ENCODE measurements at places on chromosomes 4 and X. TPM values are rescaled to one million over a fixed set of nuclear protein-coding genes. Genes with fewer than 3 reads are reported as not detected.

Gene FGFR3
- total RNA-seq, result 0.17 TPM

Gene DKK2
- 0.44 TPM for total RNA-seq

DNA sequence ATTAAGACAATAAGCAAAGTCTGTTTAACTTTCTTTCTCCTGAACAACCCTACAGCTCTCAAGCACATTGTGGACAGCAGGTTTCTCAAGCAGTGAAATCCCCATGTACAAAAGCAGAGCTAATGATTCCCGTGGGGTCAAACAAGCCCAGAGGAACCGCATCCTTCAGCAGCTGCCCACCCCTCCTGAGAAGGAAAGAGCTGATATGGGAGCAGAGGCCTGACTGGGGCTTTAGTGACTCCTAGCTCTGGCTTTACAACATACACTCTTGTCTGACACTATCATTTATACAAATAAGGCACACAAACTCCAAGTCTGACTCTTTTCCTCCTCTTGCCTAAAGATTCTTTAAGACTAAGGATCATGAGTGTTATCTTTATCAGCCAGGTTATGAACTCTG is 32.8 kb downstream of the HDAC8 start:
- peaks cover 12% of the 10 kb centered on the region for H3K4me1 ChIP-seq
- no peaks in the 10 kb centered on the region for H3K36me3 ChIP-seq
- DNase-seq, result no peak
- H3K27ac ChIP-seq, result no peak overlapping the region
- H3K27me3 ChIP-seq, result no peaks in the 10 kb centered on the region
- no peak overlapping the region for H3K4me3 ChIP-seq

- no peak overlapping the region for H3K27ac ChIP-seq
- no peak for DNase-seq
- H3K36me3 ChIP-seq, result no peaks in the 10 kb centered on the region
- H3K4me3 ChIP-seq, result no peak overlapping the region
- H3K27me3 ChIP-seq, result no peaks in the 10 kb centered on the region
- H3K4me1 ChIP-seq, result peaks cover 4% of the 10 kb centered on the region
These were observed 524.7 kb downstream of the SPRY1 start for GRCh38 chr4:123921339-123921738.

DNA sequence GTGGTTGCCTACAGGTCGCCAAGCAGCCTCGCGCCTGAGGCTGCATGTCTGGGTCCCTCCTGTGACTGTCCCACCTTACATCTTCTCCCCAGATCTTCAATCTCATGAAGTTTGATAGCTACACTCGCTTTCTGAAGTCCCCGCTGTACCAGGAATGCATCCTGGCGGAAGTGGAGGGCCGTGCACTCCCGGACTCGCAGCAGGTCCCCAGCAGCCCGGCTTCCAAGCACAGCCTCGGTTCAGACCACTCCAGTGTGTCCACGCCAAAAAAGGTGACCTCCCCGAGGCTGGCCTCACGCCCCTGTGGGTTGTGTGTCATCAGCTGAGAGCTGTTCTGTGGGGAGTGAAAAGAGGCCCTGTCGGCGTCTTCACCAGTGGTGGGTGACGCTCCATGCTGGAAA is 24.9 kb upstream of the HGFAC start:
- no peak for DNase-seq
- H3K4me3 ChIP-seq, result no peak overlapping the region
- H3K36me3 ChIP-seq, result peaks cover 37% of the 10 kb centered on the region

GRCh38 chr4:40455340-40455902 is 120.3 kb downstream of the CHRNA9 start:
- H3K27ac ChIP-seq, result no peak overlapping the region

Gene PRR32
- not detected for total RNA-seq

Gene PASD1
- not detected for total RNA-seq

- no peak overlapping the region for H3K27ac ChIP-seq
- H3K36me3 ChIP-seq, result no peaks in the 10 kb centered on the region
- no peak overlapping the region for H3K4me3 ChIP-seq
- no peaks in the 10 kb centered on the region for H3K27me3 ChIP-seq
These were observed 219.2 kb downstream of the KIT start for GRCh38 chr4:54877006-54877405.

DNA sequence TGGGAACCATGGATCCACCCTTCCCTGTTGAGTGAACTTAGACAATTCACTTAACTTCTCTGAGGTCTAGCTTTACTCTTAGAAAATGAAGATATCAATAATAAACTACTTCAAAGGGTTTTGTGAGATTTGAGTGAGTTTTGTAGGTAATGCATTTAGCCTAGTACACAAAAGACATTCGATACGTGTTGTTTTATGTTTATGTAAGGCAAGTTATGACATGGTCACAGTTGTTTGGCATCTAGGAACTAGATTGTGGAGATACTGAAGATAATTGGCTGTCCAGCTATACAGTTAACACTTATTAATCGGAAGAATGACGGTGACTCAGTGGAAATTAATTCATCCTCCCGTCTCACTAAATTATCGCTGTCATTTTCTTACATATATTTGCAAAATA is 1781.1 kb upstream of the TENM3 start:
- H3K4me1 ChIP-seq, result no peaks in the 10 kb centered on the region
- H3K27me3 ChIP-seq, result no peaks in the 10 kb centered on the region
- DNase-seq, result no peak
- no peak overlapping the region for H3K27ac ChIP-seq
- no peak overlapping the region for H3K4me3 ChIP-seq

Gene DUX4
- total RNA-seq, result not detected

- DNase-seq, result peak; percentile 76
- H3K27ac ChIP-seq, result peak overlapping the region; percentile 23
- H3K36me3 ChIP-seq, result no peaks in the 10 kb centered on the region
These were observed 25.0 kb upstream of the BCORL1 start for GRCh38 chrX:129957241-129958082.

GRCh38 chr4:56757261-56757746 is 64.2 kb downstream of the SPINK2 start:
- no peak overlapping the region for H3K27ac ChIP-seq
- H3K4me3 ChIP-seq, result no peak overlapping the region
- DNase-seq, result no peak
- H3K36me3 ChIP-seq, result no peaks in the 10 kb centered on the region

GRCh38 chrX:22516893-22517292 is 244.2 kb downstream of the CBLL2 start:
- H3K27ac ChIP-seq, result no peak overlapping the region
- no peak overlapping the region for H3K4me3 ChIP-seq
- H3K36me3 ChIP-seq, result no peaks in the 10 kb centered on the region
- DNase-seq, result no peak

- peaks cover 19% of the 10 kb centered on the region for H3K4me1 ChIP-seq
- DNase-seq, result no peak
These were observed 758 bp downstream of the SCFD2 start for GRCh38 chr4:53365121-53365485.

GRCh38 chr4:172245516-172245915 is 432.3 kb downstream of the GALNTL6 start:
- H3K4me1 ChIP-seq, result no peaks in the 10 kb centered on the region
- H3K27me3 ChIP-seq, result no peaks in the 10 kb centered on the region
- H3K4me3 ChIP-seq, result no peak overlapping the region

Gene RIPPLY1
- total RNA-seq, result 0.20 TPM

GRCh38 chr4:87077914-87078585 is 142.4 kb downstream of the KLHL8 start:
- H3K27me3 ChIP-seq, result no peaks in the 10 kb centered on the region
- peaks cover 94% of the 10 kb centered on the region for H3K4me1 ChIP-seq
- peak overlapping the region; percentile 18 for H3K4me3 ChIP-seq
- peak overlapping the region; percentile 90 for H3K27ac ChIP-seq
- DNase-seq, result no peak

GRCh38 chr4:81663368-81663767 is 191.7 kb upstream of the RASGEF1B start:
- H3K36me3 ChIP-seq, result no peaks in the 10 kb centered on the region
- no peak overlapping the region for H3K4me3 ChIP-seq
- no peak for DNase-seq
- H3K4me1 ChIP-seq, result no peaks in the 10 kb centered on the region
- H3K27me3 ChIP-seq, result no peaks in the 10 kb centered on the region

Gene MCTS1
- 23.0 TPM for total RNA-seq

Gene GIMD1
- not detected for total RNA-seq

Gene PCSK1N
- total RNA-seq, result 0.44 TPM

Gene FGF16
- total RNA-seq, result not detected

- H3K27me3 ChIP-seq, result no peaks in the 10 kb centered on the region
- peak; percentile 66 for DNase-seq
- H3K4me3 ChIP-seq, result peak overlapping the region; percentile 84
- H3K4me1 ChIP-seq, result peaks cover 16% of the 10 kb centered on the region
- peak overlapping the region; percentile 92 for H3K27ac ChIP-seq
- no peaks in the 10 kb centered on the region for H3K36me3 ChIP-seq
These were observed 651 bp upstream of the SAP30 start for GRCh38 chr4:173370130-173370476.

- no peaks in the 10 kb centered on the region for H3K4me1 ChIP-seq
- H3K36me3 ChIP-seq, result no peaks in the 10 kb centered on the region
- no peak overlapping the region for H3K4me3 ChIP-seq
- no peaks in the 10 kb centered on the region for H3K27me3 ChIP-seq
- no peak overlapping the region for H3K27ac ChIP-seq
- DNase-seq, result no peak
These were observed 379.8 kb downstream of the ZNF674 start for GRCh38 chrX:46165411-46165810.

All from psoas muscle (tissue), 8 donors.